ENCODE measurements at places on chromosomes 5 and 9.

- DNase-seq, result no peak
Measured at GRCh38 chr5:179420476-179420875, 75.2 kb upstream of the ADAMTS2 start.

- DNase-seq, result no peak
Measured at GRCh38 chr5:174726916-174727793, 2.8 kb downstream of the MSX2 start.

DNA sequence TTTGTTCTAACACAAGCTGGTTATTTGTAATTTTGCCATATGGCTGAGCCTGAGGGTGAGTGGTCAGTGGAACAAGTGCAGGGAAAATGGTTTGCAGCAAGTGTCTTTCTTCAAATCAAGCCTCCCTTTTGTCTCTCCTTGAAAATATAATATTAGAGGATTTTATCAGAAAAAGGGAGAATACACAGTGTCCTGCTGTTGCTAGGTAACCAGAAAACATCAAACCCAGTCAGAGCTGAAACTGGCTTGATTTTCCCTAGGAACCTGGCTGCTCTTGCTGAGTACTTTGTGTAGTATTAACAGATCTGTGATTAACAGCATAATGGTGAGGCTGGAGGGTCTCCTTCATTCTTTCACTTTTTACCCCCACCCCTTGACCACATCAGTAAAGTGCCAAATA lies 314.0 kb downstream of the ARHGEF28 start:
- no peak for DNase-seq

GRCh38 chr9:95366731-95367325 lies 49.3 kb upstream of the FANCC start:
- DNase-seq, result no peak

GRCh38 chr5:158777647-158778350 lies 321.9 kb downstream of the EBF1 start:
- no peak for DNase-seq

DNA sequence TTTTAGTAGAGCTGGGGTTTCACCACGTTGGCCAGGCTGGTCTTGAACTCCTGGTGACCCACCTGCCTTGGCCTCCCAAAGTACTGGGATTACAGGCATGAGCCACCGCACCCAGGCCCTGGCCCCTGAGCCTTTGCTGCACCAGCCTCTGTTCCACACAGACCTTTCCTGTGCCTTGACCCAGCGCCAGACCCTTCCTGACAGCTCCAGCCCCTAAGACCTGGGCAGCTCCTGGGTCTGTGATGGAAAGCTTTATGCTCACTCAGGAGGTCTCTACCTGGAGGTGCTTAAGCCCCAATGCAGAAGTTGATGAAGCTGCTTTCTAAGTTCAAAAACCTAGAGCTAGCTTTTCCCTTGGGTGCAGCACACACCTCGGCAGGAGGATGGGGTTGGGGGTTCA lies 58.8 kb upstream of the NEK6 start:
- DNase-seq, result no peak

GRCh38 chr5:10520706-10521105 lies 43.2 kb upstream of the ANKRD33B start:
- DNase-seq, result no peak

- no peak for DNase-seq
Measured at GRCh38 chr9:31146485-31147166, 1237.8 kb upstream of the ACO1 start.
